ENCODE measurements at places on chromosomes 1 and 21. TPM values are rescaled to one million over a fixed set of nuclear protein-coding genes. Genes with fewer than 3 reads are reported as not detected.

The TMPRSS3 gene
- 3.2 TPM for total RNA-seq

DNA sequence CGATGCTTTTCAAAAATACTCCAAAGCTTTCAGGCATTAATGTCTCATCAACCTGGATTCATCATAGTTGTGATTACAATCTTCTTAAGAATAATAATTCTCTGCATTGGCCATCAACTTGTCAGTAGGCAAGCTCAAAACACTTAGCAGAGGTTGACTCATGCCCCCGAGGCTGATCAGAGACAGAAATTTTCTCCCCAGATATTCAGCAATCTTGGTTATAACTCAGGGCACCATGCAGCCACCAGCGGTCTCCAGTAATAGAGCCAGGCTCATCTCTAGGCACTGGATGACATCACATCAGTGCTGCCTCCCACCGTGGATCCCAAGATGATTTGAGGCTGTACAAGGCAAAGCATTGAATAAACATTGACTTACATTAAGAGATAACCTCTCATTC, 14.3 kb upstream of the IFFO2 start:
- no peak for DNase-seq
- H3K36me3 ChIP-seq: no peaks in the 10 kb centered on the region
- no peaks in the 10 kb centered on the region for H3K27me3 ChIP-seq
- no peaks in the 10 kb centered on the region for H3K4me1 ChIP-seq

- peaks cover 98% of the 10 kb centered on the region for H3K4me1 ChIP-seq
- H3K27me3 ChIP-seq: no peaks in the 10 kb centered on the region
- H3K36me3 ChIP-seq: no peaks in the 10 kb centered on the region
- no peak overlapping the region for H3K4me3 ChIP-seq
- no peak overlapping the region for H3K27ac ChIP-seq
These were observed 56.2 kb downstream of the RUNX1 start for GRCh38 chr21:34992736-34993398.

The NUF2 gene
- total RNA-seq: 1.7 TPM

The SORT1 gene
- total RNA-seq: 0.69 TPM

The EFNA1 gene
- total RNA-seq: 1.2 TPM

The FOXE3 gene
- not detected for total RNA-seq

GRCh38 chr1:45018599-45019230, 6.7 kb downstream of the UROD start:
- no peaks in the 10 kb centered on the region for H3K36me3 ChIP-seq
- H3K4me1 ChIP-seq: no peaks in the 10 kb centered on the region
- no peaks in the 10 kb centered on the region for H3K27me3 ChIP-seq
- H3K4me3 ChIP-seq: no peak overlapping the region

The HSD3B2 gene
- not detected for total RNA-seq

Measured in CD4-positive, alpha-beta memory T cell (primary cell).